ENCODE measurements at places on chromosomes 11 and 22.

DNA sequence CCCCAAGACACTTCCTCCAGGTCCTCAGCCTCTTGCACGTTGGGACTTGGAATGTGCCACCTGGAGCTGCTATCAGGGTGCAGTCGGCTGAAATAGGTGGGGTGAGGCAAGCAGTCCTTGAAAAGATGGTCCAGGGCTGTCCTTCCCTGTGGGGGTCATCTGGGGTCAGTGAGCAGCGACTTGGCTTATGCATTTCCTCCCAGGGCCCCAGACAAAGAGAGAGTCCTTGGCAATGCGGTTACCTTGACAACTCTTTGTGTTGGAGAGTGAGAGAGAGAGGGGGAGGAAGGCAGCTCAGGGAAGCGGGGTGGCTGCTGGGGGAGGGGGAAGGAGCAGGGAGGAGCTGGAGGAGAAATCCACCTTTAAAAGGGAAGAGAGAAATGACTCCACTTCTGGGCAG, 93.8 kb downstream of the MIAT start:
- DNase-seq: no peak

DNA sequence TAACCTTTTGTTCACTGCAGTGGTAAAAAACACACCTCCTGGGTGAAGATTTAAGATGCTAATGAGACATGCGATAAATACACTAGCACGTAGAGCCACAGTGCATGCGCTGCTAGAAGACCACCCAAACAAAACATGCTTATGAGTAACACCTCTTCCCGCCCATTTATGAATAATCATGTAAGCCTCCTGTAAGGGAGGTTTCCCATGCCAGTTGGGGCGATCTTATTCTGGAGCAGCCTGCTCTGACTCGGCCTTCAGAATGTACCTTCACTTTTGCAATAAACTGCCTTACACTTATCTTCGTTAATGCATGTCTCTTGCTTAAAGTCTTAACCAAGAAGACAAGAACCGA, 18.1 kb upstream of the SCARF2 start:
- no peak for DNase-seq

DNA sequence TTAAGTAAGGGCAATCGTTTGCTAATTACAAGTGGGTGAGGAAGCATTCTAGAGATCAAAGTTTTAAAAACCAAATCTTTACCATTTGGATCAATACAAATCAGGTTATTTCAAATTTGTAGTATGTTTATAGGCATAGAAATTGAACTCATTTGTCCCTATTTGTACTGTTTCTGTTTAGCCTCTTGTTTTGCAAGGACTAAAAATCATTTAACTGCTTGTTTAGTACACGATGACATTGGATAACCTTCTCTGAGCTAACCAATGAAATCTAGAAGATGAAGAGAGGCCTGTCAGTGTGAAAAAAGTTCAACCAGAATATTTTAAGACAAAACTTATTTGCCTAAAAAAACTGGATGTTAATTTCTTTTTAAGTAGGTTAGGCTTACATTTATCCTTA, 40.0 kb downstream of the ZC3H12C start:
- DNase-seq: no peak

- DNase-seq: no peak
These were observed 2.1 kb downstream of the SSTR3 start for GRCh38 chr22:37210041-37210803.

All from GM19239 (cell line).